ENCODE measurements at places on chromosomes 5 and 9.

GRCh38 chr5:146873186-146873917 is 5.2 kb downstream of the PPP2R2B start:
- DNase-seq, result no peak

GRCh38 chr5:85646036-85646435 is 971.7 kb upstream of the COX7C start:
- no peak for DNase-seq

- no peak for DNase-seq
Measured at GRCh38 chr5:152505442-152506042, 100.5 kb upstream of the NMUR2 start.

DNA sequence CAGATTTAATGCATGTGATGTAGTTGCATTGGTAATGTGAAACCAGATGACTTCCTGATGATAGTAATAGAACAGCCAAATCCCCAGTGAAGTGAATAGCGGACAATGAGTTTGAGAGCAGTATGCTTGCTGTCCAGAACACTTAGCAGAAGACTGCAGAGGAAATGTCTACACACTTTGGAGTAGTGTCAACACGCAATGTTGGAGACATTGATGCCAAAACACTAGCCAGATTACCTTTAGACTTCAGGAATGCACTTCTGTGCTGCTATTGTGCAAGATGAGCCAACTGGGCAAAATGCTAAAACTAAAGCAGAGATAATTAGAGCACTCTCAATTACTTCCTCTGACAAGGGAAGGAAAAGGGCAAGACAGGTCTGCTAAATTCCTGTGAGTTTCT is 176.7 kb downstream of the PRDM9 start:
- no peak for DNase-seq
